Lung (tissue), 17 donors: ENCODE measurements at places on chromosomes 7 and 10. TPM values are rescaled to one million over a fixed set of nuclear protein-coding genes. Genes with fewer than 3 reads are reported as not detected.

GRCh38 chr7:131219312-131220041, 108.2 kb upstream of the MKLN1 start:
- H3K4me1 ChIP-seq = no peaks in the 10 kb centered on the region
- H3K36me3 ChIP-seq = no peaks in the 10 kb centered on the region
- peak overlapping the region; percentile 24 for H3K27ac ChIP-seq

DNA sequence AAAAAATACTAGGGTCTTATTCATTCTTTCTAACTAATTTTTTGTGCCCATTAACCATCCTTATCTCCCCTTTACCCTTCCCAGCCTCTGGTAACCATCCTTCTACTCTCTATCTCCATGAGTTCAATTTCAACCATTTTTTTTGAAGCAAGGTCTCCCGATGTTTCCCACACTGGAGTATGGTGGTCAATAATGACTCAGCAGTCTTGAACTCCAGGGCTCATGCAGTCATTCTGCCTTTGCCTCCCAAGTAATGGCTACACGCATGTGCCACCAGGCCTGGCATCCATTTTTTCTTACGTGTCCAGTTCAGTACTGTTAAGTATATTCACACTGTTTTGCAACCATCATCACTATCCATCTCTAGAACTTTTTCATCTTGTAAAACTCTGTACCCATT, 60.4 kb downstream of the CYTH3 start:
- H3K4me3 ChIP-seq = no peak overlapping the region
- no peaks in the 10 kb centered on the region for H3K27me3 ChIP-seq
- H3K27ac ChIP-seq = no peak overlapping the region
- H3K4me1 ChIP-seq = no peaks in the 10 kb centered on the region
- H3K36me3 ChIP-seq = no peaks in the 10 kb centered on the region

- no peak overlapping the region for H3K27ac ChIP-seq
- no peaks in the 10 kb centered on the region for H3K27me3 ChIP-seq
- peak; percentile 70 for DNase-seq
- no peaks in the 10 kb centered on the region for H3K4me1 ChIP-seq
- no peak overlapping the region for H3K4me3 ChIP-seq
These were observed 500.5 kb upstream of the LRRN3 start for GRCh38 chr7:110590415-110590814.

GRCh38 chr10:97321032-97321803, 2.1 kb downstream of the FRAT1 start:
- peaks cover 3% of the 10 kb centered on the region for H3K4me1 ChIP-seq
- H3K27ac ChIP-seq = peak overlapping the region; percentile 55
- H3K27me3 ChIP-seq = peaks cover 24% of the 10 kb centered on the region
- no peak overlapping the region for H3K4me3 ChIP-seq
- H3K36me3 ChIP-seq = no peaks in the 10 kb centered on the region
- DNase-seq = peak; percentile 69

Gene SFMBT2
- 11.0 TPM for total RNA-seq

Gene LIPJ
- not detected for total RNA-seq
